Stimulated activated CD4-positive, alpha-beta T cell treated with anti-CD3 and anti-CD28 coated beads, Interleukin-1b, Interleukin-23, amount 100 ng/mL, for 4 hours (primary cell): ENCODE measurements at places on chromosomes 2 and 18.

GRCh38 chr2:110903548-110903947 lies 171.2 kb downstream of the ACOXL start:
- no peak for DNase-seq

DNA sequence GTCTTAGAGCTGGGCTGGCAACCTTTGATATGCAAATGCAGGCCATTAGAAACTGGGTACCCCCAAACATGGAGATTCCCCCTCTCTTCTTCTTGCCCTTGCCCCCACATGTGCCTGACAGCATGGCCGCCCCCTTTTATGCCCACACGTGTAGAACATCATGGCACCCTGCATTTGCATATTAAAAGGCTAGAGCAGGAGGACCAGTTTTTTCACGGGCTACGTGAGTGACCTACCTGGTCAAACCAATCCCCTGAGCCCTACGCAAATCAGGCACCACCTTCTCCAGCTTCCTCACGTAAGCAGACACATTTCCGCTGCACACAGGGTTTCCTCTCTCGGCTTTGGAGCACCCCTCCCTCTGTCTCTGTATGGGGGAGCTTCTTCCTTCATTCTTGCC lies 110.9 kb upstream of the COPS8 start:
- DNase-seq: no peak

GRCh38 chr2:38610851-38611801 lies 8.4 kb upstream of the HNRNPLL start:
- no peak for DNase-seq

- DNase-seq: no peak
Measured at GRCh38 chr2:86482034-86482433, 40.9 kb downstream of the KDM3A start.

GRCh38 chr18:48831802-48832201 lies 119.0 kb downstream of the SMAD7 start:
- DNase-seq: no peak
